Fibroblast of pulmonary artery (primary cell): ENCODE measurements at places on chromosomes 11 and 22.

- no peak for DNase-seq
Measured at GRCh38 chr22:35993048-35993714, 35.4 kb downstream of the RBFOX2 start.

GRCh38 chr22:46681010-46681409 is 57.0 kb downstream of the CERK start:
- no peak for DNase-seq

- no peak for DNase-seq
Measured at GRCh38 chr11:99683933-99684332, 663.2 kb downstream of the CNTN5 start.

GRCh38 chr22:22523494-22523893 is 3.4 kb upstream of the ZNF280A start:
- DNase-seq = no peak

- no peak for DNase-seq
Measured at GRCh38 chr11:63944987-63945386, 6.2 kb downstream of the NAA40 start.

- DNase-seq = peak; percentile 20
Measured at GRCh38 chr22:36806835-36807234, 10.0 kb downstream of the PVALB start.

DNA sequence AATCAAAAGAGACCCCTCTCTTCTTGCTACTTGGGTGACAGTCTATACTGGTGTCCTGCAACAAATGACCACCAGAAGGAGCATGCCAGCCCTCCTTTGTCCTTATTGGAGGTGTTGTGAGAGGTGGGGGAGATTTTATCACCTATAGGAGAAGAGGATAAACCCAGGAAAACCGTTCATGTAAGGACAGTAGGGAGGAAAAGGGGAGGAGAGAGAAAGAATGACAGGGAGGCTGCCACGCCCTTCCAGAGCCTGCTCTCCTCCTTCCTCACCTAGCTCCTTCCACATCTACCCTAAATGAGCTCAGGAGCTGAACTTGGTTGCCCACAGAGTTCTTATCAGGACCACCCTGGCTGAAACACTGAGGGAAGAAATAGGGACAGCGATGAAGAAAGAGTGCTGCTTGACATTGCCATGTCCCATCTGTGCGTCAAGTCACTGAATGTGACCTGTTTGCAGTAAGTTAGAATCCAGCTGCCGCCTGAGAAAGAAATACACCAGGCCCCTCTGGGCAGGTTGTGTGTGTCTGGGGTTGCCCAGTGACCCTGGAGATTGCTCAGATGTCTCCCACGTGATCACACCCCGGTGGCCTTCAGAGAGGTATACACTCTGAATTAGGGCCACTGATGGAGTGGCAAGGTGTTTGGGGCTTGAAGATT is 40.4 kb upstream of the ETS1 start:
- no peak for DNase-seq

DNA sequence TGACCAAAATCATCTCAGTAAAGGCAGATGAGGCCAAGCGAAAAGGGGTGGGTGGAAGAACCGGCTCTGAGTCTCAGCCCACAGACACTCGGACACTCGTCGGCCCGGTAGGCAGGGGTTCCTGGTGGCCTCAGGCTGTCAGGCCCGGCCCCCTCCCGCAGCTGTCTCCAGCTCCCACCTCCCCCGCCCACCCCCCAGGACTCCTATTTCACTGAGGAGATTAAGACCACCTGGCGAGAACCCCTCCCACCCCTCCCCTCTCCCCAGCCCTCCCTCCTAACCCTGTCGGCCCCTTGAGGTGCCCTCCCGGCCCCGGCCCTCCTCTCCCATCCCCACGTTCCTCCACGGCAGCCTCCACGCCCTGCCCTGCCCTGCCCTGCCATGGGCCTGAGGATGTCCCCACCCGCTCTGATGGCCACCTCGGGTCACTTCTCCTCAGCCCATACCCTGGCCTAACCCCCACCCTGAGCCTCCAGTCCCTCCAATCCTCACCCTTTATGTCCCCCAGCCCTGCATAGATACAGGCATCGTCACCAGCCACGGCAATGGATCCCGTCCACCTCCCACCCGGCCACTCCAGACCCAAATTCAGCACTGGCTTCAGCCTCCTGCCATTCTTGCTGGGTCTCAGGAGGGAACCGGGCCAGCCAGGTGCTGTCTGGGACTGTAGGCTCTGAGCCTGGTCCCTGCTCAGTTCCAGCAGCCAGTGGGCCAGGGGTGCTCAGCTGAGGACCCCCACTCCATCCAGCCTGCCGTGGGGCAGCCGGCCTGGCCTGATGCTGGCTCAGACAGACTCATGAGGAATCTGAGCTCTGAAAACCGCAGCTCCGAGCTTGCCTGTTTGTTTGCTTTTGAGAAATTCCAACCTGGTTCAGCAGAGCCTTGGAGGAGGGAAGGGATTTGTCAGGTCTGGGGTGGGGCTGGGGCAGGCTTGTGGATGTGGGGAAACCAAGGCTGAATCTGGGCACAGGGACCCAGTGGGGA is 9.8 kb upstream of the TBX1 start:
- DNase-seq = no peak
